ENCODE measurements at places on chromosomes 2 and 18.

- no peak for DNase-seq
Observed at GRCh38 chr2:19894134-19894792, 7.5 kb downstream of the TTC32 start.

DNA sequence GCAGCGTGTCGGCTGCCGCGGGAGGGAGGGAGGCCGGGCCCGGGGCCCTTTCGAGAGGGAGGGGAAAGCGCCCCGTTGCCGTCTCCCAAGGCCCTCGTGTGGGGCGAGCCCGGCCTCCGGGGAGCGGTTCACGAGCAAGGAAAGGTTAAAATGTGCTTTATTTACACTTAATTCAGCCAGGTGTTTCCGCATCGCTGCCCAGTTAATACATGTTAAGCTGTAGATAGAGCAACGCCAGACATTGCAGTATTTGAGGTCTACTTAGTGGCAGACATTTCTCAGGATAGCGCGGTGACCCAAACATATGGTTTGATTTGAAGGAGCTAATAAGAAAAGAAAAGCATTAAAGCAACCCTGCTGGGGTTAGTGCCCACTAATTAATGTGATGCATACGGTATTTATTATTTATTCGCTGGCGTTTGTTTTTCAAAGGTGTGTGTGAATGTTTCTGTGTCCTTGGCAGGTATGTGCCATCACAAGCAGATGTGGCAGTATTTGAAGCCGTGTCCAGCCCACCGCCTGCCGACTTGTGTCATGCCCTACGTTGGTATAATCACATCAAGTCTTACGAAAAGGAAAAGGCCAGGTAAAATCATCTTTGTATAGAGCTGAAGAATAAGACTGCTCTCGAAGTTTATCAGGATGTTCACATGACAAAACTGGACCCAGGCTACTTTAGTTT is 571 bp downstream of the EEF1B2 start:
- no peak for DNase-seq

DNA sequence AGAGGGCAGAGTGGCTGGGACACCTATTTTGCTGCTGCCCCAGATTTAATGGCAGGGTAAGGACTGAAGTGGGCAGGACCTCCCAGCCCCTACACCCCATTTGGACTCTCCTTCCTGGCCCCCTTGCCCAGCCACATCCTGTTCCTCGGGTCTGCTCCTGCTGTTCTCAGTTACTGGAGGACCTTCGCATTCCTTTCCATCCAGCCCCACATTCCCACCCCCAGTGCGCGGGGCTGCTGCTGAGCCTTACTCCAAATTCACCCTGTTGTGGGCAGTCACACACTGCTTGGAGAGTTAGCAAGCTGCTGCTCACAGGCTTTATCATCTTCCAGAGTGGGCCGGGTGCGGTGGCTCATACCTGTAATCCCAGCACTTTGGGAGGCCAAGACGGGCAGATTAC is 75.2 kb upstream of the SLC14A2 start:
- no peak for DNase-seq

GRCh38 chr2:181255651-181256050 is 201.5 kb upstream of the ITGA4 start:
- no peak for DNase-seq

GRCh38 chr2:88452980-88453582 is 588 bp upstream of the FOXI3 start:
- DNase-seq: no peak

GRCh38 chr2:14543284-14543683 is 89.2 kb upstream of the LRATD1 start:
- DNase-seq: no peak

DNA sequence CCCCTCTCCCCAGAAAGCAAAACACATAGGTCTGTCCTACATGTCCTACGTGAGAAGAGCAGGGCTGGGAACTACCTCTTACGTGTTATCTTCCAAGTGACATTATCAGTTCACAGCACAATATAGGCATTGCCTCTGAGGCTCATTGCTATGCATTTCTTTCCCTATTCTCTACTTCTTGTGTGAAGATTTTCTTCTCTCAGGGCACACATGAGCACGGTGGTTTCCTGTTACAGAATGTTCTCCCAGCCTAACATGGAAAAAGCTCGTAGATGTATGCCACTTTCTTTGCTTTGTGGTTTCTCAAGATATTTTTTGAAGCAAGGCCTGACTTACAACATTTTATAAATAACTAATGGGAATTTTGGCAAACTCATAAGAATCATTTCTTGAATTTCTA is 19.4 kb upstream of the DSC3 start:
- DNase-seq: no peak

GRCh38 chr2:223477318-223477717 is 124.8 kb downstream of the SCG2 start:
- DNase-seq: no peak

DNA sequence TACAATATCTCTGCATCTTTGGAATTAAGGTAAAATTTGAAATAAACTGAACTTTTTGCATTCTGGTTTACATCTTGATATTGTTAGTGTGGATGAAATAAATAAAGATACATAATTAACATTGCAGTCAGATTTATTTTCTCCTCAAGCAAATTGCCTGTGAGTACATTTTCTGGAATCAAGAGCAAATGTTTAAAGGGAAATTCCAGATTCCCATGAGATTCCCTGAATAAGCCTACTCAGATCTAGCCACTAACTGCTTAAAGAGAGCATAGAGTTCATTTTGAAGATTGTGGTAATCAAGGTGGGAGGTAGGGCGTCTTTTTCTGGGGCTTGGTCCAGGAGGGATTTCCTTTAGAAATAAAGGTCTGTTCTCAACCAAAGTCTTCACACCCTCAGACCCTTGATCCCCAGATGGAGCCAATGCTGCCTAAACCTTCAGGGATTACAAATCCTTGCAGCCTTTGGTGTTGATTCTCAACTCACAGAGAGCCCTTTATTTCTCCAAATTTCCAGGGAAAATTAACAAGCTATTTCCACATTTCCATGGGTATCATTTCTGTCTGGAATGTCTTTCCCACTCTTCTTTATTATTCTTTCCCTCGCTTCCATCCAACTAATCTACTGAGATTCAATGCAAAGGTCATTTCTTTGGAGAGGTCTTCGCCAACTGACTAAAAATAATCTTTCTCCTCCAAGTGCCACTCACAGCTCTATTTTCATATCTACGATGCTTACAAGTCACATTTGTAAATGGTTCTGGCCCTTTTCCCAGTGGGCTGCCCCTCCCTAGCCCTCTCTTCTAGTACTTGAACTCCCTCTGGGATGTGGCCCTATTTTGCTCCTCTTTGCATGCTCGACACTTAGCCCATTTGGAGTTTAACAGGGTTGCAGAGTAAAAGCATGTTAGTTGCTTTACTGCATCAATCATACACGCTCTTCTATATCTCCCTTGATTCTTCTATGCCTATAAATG is 79.8 kb upstream of the SPATS2L start:
- no peak for DNase-seq

DNA sequence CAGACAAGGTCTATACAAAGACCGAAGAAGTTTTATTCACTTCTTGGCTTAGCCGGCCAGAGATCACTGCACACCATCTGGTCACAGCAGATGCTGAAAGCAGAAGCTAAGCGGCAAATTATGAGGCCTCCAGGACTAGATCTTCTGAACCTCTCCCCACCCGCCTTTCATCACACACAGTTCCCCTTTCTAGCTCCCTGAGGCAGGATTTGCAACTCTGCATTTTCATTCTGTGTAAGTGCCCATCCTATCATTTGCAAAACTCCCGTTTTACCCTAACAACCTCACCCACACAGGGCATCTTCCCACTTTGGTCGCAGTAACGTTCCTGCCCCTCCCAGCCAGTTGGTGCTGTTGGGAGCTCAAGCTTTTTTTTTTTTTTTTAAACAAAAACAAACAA is 3.1 kb upstream of the MOB1A start:
- DNase-seq: peak; percentile 72

- DNase-seq: no peak
Observed at GRCh38 chr18:49628119-49628518, 66.3 kb downstream of the LIPG start.

DNA sequence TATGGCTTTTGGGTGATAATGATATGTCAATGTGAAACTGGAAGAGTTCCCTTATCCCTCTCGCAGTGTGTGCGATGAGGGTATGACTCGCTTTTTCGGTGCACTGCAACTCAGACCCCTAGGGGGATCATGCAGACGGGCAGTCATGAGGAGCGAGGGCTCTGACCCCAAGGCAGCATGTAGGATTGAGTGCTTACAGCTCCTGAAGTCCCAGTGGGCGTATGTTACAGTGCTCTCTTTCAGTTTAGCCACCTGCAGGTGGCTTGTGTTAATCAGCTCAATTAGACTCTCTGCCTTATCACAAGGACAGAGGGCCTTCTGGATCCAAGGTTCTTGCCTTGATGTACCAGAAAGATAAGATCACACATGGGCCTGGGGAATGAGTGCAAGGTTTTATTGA is 1269.9 kb upstream of the GYPC start:
- no peak for DNase-seq

GRCh38 chr18:44748582-44748981 is 67.9 kb downstream of the SETBP1 start:
- DNase-seq: no peak

- DNase-seq: no peak
Observed at GRCh38 chr2:198757069-198757468, 700.7 kb downstream of the SATB2 start.

- DNase-seq: no peak
Observed at GRCh38 chr2:36367486-36367885, 11.9 kb downstream of the CRIM1 start.

DNA sequence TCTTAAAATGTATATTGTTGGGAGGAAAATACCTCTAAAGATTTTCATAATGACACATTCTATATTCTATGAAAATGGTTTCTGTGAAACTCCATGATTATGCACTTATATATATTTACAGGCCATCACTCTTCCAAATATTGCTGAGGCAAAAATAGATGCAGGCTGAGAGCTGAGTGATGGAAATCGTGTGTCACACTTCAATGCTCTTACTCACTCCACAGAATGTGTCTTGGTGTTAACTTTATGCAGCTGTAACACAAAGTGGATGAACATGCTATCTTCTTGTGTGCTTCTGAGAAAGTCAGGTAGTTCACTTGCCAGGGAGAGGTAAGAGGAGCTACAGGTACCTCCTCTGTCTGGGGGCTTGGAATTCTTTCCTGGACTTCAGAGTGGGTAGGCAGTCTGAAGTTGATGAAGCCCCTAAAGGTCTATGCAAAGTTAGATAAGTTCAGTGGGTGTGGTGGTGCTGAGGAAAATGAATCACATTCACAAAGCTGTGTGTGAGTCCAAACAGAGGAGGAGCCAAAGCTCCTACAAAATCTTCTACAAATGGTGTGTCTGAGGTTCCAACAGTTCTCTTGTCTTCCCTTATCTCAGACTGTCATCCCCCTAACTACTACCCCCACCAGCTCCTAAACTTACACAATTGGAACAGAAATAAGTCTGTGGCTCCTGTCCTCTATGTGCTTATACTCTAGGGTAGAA is 74.2 kb upstream of the ST6GAL2 start:
- no peak for DNase-seq

GRCh38 chr2:219987830-219988229 is 360.4 kb downstream of the SLC4A3 start:
- no peak for DNase-seq

DNA sequence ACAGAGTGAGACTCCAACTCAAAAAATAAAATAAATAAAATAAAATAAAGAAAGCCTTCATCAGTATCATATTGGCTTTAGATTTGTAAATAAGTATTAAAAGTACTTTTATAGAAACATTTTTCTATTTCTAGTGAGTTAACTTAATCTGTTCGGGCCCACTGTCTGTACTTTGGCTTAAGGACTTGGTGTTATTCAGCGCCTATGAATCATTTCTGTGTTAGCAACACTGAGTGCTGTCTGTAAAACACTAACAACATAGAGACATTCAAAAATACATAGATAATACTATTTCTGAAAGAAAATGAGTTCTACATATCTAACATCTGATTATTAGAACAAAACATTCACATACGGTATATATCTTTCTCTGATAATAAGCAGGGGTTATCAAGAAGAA is 221.5 kb upstream of the CDH19 start:
- peak; percentile 20 for DNase-seq

GRCh38 chr2:150482667-150483400 is 4.6 kb downstream of the RND3 start:
- no peak for DNase-seq

DNA sequence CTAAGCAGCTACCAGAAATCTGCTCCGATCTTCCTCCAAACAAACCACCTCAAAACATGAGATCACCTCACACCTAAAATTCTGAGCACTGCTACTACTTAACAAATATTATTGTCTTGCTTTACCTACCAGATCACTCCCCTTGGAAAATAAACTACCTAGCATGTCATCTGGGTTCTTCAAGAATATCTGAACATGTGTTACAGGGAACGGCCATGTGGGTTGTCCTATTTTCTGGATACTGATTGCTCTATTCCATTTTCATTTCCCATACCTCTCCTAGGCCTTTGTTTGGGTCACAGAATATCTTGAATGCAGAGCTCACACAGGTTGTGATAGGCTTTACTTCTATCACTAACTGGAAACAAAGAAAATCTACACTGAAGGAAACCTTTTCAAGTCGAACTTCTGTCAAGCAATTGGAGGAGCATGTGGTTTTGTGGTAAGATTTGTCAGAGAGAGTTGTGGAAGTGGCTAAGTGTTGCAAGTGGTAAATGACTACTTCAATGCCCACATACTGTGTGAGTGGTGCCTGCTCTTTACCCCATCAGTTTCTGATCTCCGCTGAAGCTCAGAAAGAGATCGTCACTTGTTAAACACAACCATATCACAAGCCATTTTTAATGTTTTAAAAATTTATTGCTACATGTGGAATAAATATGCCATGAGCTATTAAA is 739.1 kb upstream of the ZEB2 start:
- DNase-seq: no peak

- DNase-seq: no peak
Observed at GRCh38 chr2:168751104-168751740, 51.2 kb upstream of the NOSTRIN start.

- no peak for DNase-seq
Observed at GRCh38 chr2:67717692-67718091, 320.6 kb downstream of the ETAA1 start.

DNA sequence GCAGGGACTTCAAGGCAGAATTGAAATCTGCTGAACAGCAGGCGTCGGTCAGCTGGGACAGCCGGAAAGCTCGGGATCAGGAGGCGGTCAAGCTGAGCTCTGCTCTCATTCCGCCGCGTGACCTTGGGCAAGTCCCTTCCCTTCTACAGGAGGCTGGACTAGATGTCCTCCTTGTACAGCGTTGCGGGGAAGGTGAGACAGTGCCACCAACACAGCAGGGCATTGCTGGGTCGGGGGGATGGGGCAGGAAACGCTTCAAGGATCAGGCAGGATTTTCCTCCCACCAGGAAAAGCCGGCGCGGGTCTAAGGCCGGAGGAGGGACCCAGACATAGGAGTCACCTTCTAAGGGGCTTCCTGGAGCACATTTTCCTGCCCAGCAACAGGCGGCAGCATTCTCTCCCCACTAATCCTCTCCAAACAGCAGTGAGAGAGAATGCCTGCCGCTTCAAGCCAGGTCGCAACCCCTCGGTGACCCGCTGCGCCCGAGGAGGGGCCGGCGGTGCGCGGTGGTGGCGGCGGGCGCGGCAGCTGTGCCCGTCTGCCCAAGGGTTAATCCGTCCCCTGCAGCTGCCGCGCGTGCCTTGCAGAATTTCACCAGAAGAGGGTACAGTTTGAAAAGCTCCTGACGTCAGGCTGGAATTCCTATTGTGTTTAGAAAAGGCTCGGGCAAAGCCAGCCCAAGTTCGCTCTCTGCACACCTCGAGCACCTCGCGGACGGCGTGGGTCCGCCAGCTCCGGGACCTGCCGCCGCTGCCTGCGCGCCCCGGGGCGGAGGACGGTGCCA is at the start of gene KCNF1:
TSS of gene KCNF1 (plus strand) at position 644 of the 785 bp plus-strand sequence. CDS start 493 bp downstream, outside the sequence.
- DNase-seq: no peak

- no peak for DNase-seq
Observed at GRCh38 chr2:230685178-230685577, 27.5 kb upstream of the CAB39 start.

- DNase-seq: no peak
Observed at GRCh38 chr18:50638884-50639420, 79.1 kb downstream of the MAPK4 start.

Data from left lung (tissue), 14 donors.